Fibroblast of the aortic adventitia (primary cell): ENCODE measurements at places on chromosomes 4 and X. TPM values are rescaled to one million over a fixed set of nuclear protein-coding genes. Genes with fewer than 3 reads are reported as not detected.

GRCh38 chrX:24229400-24229879 lies 79.9 kb downstream of the ZFX start:
- no peak for DNase-seq

DNA sequence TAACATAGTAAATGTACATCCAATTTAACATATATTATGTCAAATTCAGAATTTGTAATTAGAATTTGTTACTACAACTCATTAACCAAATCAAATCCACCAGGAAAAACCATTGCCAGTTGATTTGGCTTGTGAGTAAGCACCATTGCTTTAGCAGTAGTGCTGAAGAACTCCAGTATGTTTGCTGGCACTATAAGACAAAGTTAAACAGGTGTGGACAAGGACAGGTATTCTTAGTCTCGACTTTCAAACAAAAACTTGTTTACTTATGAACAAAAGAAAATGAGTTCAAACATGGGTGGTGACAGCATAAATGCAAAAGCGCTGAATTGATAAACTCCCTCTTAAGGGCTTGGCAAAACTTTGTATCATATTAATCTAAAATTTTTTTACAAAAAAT lies 1.3 kb upstream of the ADH7 start:
- no peak for DNase-seq

GRCh38 chrX:10022273-10022541 lies 55.0 kb downstream of the CLDN34 start:
- DNase-seq = no peak

GRCh38 chrX:1361275-1361674 lies 24.7 kb downstream of the IL3RA start:
- no peak for DNase-seq

DNA sequence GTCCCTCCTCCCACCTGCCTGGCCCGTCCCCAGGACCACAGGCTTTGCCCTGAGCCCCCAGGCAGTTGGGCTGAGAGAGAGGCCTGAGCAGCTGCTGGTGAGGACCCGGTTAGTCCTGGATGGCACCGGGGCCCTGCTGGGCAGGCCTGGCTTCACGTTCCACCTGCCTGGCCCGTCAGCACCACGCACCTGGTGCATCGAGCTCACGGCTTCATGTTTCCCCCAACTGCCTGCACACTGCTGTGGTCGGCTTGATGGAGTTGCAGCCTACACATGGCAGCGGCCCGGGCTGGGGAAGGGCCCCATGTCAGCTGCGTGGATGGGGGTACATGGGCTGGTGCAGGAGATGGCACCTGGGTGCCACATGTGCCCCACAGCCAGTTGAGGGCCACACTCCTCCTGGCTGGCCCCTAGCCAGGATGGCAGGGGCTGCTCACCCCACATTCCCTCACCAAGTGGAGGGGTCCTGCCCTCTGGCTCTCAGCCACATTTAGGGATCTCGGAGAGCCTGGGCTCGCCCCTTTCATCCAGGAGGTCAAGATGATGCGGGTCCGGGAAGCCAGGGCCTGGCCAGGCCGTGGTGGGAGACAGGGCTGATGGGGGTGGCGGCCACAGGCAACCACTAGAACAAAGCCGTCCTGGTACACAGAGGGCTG lies 28.5 kb downstream of the NKX1-1 start:
- DNase-seq = no peak

- DNase-seq = no peak
These were observed 8.7 kb downstream of the HNRNPH2 start for GRCh38 chrX:101416691-101417090.

Gene HHIP
- total RNA-seq = 3.8 and 16.0 TPM in 2 replicates

Gene ALG13
- 56.5 and 108 TPM in 2 replicates for total RNA-seq

Gene BEND2
- total RNA-seq = not detected in 2 replicates
